ENCODE measurements at places on chromosomes 3 and 15.

DNA sequence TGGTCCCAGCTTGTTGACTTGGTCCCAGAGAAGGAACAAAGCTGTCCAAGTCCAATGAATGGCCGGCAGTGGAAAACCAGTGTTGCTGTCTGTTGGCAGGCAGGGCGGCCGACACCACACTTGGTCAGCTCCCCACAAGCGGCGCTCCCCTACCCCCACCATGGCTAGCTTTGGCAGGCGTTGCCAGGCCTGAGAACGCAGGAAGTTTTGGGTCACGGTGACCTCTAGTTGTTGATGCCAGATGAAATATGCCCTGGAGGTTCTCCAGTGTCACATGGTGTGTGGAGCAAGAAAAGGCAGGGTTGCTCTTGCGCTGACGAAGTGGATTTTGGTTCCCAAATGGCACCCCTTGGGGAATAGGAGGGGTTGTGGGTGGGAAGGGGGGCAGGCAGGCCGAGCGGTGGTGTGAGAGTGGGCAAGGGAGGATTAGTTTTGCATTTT lies 72.7 kb upstream of the TPRG1 start:
- no peak for DNase-seq

DNA sequence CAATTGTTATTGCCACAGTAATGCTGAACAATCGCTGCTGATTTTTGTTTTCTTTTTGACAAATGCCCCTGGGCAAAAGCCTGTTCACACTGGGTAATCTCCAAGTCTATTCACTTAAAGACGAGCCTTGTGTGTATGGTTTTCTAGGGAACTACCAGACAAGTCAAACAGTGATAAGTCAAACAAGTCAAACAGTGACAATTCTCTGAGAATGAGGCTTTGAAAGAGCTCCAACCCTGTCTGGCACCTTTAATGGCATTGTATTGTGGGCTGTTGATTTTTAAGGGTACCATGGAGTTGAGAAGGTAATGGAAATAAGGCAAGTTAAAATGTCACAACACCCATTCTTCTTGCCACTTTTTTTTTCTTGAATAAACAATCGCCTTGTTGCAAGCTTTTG lies 59.4 kb upstream of the TMC3 start:
- DNase-seq, result no peak

GRCh38 chr15:74657846-74658245 lies 38.0 kb downstream of the EDC3 start:
- DNase-seq, result no peak

DNA sequence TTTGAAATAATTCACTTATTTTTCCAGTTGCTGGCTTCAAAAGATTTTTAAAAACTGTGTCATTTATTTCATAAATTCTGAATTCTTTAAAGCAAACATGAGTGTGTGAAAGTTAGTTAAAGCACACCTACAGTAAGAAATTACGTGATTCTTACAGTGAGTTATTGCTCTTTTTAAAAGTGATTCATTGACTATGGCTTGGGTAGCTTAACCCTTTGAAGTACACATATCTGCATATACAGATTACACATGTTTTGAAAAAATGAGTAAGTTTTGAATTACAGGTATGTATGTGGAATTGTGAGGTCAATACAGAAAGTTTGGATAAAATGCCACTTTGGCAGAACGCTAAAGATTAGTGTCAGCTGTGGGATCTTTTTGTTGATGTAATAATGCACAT lies 64.5 kb upstream of the MBNL1 start:
- no peak for DNase-seq

DNA sequence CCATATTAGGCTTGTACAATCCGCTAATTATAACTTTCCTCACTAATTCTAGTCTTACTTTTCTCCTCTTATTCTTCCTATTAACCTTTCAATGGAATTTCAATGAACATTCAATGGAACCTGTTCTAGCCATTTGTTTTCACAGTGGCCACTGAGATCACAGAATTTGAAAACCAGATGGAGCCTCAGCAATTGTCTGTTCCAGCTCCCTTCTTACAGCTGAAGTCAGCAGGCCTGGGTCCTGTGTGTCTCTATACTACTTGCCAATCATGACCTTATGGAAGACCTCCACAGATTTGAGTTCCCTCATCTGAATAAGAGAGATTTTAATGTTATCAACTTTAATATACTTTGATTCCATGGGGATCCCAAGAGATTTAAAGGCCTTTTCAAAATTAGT lies 36.6 kb downstream of the TJP1 start:
- no peak for DNase-seq

DNA sequence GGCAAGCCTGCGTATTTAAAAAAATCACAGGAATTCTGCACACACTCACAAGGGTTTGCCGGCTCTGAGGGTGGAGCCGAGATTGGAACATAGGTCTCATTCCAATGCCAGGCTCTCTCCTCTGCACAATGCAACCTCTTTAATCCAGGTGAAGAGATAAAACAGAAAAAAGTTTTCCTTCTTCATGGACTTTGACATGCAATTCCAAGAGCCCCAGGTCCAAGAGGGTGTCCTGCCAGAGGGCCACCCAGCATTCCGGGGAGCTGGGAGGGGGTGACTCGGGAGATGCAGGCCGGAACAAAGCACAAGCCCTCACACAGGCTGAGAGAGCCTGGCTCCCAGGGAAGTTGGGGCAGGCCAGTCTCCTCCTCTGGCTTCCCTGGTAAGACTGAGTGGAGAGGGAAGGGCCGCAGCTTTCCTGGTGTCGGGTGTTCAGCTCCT lies 6.7 kb upstream of the SLC12A8 start:
- no peak for DNase-seq

GRCh38 chr15:40990080-40990479 lies 36.8 kb downstream of the CHAC1 start:
- DNase-seq, result no peak

DNA sequence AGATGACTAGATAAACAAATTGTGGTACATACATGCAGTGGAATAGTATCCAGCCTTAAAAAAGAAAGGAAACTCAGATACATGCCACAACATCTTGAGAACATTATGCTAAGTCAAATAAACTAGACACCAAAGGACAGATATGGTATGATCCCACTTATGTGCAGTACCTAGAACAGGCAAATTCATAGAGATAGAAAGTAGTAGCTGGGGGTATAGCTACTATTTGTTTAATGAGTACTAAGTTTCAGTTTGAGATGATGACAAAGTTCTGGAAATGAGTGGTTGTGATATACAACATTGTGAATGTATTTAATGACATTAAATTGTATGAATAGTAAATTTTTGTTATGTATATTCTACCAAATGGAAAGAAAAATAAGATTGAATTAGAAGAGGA lies 477.2 kb upstream of the CFAP20DC start:
- DNase-seq, result no peak

DNA sequence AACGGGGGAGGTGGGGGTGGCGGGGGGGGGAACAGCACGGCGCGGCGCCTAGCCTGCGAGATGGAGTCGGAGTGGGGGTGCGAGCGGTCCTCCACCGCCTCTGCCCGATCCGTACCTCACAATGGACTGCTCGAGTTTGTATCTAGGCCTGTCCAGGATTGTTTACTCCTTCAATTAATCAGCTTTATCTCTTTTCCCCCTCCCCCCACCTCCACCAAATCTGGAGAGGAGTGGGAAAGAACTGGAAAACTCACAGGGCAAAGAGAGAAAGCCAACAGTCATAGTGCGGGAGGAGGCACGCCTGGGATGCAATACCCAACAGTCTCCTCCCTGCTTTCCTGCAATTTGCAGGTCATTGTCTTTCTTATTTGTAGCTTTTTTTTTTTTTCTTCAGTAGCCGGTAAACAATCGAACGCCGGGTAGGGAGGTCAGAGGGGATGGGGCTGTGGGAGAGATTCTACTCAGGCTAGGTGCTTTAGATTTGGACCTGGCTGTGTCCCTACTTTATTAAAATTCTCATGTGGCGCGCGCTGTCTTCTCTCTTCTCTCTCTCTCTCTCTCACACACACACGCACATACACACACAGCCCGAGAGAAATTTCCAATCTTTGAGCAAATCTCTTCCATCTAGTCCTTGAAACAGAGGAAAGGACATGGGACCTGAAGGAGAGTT lies 6.9 kb upstream of the MEIS2 start:
- DNase-seq, result no peak

DNA sequence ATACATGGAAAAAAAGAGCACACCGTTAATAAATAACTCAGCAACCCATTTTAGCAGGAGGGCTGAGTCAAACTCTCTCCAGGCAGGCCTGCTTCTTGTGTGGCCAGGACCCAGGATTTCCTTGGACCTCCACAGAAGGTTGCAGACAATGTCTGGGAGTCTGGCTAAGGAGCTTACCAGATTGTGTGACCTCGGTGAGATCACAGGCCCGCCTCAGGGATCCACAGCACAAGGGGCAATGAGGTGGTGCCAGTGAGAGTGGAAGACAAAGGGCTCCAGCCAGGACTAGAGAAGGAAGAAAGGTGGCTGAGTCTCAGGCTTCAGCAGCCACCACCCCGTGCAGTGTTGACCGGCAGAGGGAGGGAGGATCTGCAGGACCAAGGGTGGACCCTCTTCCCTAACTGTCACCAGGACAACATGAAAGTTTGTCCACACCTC lies 32.2 kb upstream of the SEC22A start:
- no peak for DNase-seq

GRCh38 chr3:171805687-171806086 lies 4.6 kb downstream of the PLD1 start:
- no peak for DNase-seq

- DNase-seq, result no peak
These were observed 48.8 kb downstream of the CD86 start for GRCh38 chr3:122103821-122104514.

DNA sequence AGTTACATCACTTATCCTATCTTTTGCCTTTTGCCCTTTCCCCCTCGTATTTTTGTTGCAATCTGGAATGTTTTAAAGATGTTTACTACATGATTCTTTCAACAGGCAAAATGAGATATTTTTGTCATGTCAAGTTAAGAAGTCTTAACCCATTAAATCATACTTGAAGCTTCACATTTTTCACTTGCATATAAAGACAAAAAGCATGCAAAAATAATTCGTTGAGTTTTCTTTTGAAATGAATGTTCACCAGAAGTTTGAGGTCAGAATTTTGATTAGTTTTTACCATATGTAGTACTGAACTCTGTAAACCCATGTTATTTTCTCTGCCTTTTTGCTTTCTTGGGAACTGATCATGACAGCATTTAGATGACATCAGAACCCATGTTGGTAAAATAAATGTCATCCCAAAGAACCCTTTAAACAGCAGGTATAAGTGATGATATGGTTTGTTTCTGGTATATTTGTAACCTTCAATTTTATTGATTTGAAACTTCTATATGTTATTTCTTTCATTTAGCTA lies 188.5 kb downstream of the GHSR start:
- no peak for DNase-seq

GRCh38 chr3:80734920-80735319 lies 967.1 kb upstream of the ROBO1 start:
- DNase-seq, result no peak

DNA sequence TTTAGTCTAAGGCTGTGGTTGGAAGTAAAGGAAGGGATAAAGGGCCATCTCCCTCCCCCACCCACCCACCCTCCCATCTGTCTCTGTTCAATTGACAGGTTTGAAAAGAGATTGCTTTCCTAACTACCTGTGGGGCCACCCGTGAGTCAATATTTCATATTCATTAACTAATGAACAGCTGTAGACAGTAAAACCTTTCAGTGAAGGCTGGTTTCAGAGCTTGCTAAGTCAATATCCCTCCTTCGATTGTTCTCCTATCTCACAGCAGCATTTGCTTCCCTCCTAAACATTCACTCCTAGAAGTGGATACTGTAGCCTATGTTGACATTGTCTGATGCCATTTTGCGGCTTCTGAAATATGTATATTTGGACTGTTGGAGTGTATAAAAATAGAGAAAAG lies 85.9 kb upstream of the SYNPR start:
- DNase-seq, result no peak

GRCh38 chr3:64918989-64919388 lies 231.2 kb upstream of the ADAMTS9 start:
- no peak for DNase-seq

DNA sequence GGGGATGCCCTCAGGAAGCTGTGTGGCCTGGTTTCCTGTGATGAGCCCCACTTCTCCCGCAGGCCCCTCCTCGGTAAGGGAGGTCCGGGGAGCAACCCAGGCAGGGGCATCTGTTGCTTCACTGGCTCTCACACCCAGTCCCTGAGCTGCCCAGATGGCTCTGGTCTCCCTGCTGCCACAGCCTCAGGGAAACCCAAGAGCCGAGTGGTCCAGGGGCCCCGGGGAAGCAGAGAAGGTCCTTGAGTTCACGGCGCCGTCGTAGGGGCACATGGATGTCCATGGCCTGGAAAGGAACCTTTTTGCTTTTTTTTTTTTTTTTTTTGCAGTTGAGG lies 13.3 kb upstream of the LRRC15 start:
- no peak for DNase-seq

GRCh38 chr3:24361623-24362022 lies 133.0 kb downstream of the THRB start:
- DNase-seq, result no peak

DNA sequence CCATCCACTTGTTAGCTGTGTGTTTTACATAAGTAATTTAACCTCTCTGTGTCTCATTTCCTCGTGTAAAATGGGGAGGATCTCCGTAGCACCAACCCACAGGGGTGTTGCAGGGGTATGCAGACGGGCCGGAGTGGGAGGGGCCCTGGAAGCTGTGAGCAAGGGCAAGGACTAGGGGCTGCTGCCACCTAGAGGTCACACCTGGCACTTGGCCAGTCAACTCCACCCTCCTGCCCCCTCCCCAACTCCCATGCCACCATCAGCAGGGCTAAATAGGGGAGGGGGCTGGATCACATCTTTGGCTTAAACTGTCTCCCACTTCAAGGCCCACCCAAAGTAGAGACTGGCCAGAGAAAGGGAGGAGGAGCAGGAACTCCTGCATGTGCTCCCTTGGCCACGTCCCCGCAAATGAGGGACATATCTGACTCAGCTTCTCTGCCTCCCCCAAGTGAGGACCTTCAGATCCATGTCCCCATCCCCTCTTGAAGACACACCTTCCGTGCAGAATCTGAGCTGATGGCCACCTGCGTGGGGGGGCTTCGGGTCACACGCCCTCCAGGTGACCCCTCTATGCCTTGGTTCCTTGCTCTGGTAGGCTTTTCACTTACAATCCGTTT lies 2.6 kb downstream of the CCDC9B start:
- DNase-seq, result peak; percentile 61

GRCh38 chr3:190615607-190616006 lies 101.7 kb downstream of the IL1RAP start:
- DNase-seq, result no peak

- no peak for DNase-seq
These were observed 5.6 kb upstream of the RBMS3 start for GRCh38 chr3:29275309-29275708.

GRCh38 chr15:63908991-63909390 lies 75.2 kb upstream of the HERC1 start:
- no peak for DNase-seq

- no peak for DNase-seq
These were observed 10.8 kb downstream of the PAK6 start for GRCh38 chr15:40249477-40250303.
